ENCODE measurements at places on chromosomes 6 and 20.
A peak's percentile ranks its signal among the peaks of the same experiment; 100 is the strongest.

DNA sequence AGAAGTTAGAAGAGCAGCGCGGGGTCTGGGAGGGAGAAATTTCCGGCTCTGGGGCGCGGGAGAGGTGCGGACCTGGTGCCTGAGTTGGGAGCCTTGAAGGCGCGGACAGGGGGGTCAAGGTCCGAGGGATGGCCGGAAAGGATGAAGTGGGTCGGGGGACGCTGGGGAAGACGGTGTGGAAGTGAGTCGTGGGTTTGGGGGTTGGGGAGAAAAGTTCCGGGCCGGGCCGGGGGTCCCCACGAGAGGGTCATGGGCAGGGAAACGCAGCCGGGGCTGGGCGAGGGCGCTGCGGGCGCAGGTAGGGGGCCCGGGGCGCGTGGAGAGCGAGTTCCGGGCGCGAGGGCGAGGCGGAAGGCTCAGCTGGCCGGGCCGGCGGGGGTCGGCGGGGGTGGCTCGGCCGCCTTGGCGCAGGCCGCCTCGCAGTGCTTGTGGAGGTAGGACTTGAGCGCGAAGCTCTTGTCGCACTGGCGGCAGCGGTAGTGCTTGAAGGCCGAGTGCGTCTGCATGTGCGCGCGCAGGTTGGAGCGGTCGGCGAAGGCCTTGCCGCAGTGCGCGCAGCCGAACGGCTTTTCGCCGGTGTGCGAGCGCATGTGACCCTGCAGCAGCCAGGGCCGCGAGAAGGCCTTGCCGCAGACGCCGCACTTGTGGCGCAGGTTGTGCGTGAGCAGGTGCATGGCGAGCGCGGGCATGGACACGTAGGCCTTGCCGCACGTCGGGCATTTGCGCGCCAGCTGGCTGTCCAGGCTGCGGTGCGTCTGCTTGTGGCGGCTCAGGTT lies 10.5 kb upstream of the SRXN1 start:
- DNase-seq = no peak

- no peak for DNase-seq
Observed at GRCh38 chr20:13312300-13312699, 91.2 kb downstream of the ISM1 start.

- DNase-seq = no peak
Observed at GRCh38 chr20:5077761-5078387, 41.9 kb downstream of the PCNA start.

- DNase-seq = no peak
Observed at GRCh38 chr6:129764761-129765407, 54.9 kb upstream of the ARHGAP18 start.

- no peak for DNase-seq
Observed at GRCh38 chr20:60043435-60043834, 85.2 kb downstream of the CDH26 start.

- DNase-seq = no peak
Observed at GRCh38 chr6:50819466-50819903, 814 bp downstream of the TFAP2B start.

DNA sequence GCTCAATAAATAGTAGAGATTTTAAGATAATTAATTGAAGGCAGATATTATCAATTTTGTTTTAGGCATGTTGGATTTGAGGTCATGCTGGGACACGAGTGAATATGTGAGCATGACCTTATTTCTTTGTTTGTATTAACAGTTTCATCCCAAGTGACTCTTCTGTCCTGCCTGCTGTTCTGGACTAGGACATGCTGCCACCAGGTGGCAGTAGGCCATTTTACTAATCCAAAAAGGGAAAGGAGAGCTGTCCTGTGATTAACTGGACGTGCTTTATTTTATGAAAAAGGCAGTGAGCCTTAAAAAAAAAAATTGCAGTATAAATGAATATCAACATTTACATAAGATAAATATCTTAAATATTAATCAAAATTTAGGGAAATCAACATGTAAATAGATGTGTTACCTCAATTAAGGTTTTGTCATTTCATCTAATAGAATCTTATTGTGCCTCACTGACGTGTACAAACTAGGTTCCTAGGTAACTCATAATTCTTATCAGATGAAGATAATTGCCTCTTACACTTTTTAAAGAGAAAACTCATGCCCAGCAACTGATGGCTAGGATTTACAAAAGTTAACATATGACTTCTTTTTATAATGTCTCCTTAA lies 49.8 kb downstream of the FRK start:
- peak; percentile 6 for DNase-seq

DNA sequence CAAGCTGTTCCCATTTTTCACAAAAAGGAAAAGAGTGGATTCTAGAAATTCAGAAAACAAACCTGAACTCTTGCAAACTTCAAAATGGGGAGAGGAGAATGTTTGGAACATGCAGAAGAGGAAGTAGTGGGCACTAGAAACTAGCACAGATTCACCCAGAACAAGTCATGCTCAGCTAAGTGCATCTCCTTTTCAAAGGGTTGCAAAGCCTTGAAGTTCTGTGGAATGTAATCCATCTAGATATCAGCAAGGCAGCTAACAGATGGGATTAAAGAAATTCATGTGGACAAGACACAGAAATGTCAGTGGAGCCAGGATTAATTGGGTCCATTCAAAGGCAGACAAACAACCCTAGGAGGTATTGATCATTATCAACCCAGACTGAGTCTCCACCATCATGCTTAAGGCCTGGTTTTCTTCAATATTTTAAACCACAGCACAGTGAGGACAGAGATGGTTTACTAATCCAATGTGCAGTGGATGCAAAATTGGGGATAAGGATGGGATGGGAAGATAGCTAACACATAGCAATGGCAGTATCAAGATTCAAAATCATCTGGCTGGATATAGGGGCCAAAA lies 31.3 kb downstream of the KCNK5 start:
- DNase-seq = no peak

DNA sequence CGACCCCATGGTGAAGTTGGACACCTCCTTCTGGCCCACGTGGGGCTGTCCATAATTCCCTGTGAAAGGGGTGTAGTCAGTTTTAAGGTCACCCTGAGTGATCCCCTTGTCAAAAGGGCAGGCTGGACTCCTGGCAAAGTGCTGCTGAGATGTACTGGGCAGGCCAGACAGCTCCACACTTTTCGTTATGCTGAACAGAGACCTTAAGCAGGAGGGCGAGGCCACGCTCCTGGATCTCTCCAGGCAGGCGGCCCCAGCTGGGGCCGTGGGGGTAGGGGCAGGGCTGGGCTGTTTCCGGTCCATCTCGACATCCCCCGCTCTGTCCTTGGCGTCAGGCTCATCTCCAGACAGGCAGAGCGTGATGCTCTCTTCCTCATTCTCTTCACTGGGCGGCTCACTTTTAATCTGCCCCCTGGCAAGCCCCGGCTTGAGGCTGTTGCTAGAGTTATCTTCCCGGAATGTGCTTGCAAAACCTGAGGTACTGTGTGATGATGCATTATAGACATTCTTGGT lies 56.7 kb downstream of the GJA10 start:
- no peak for DNase-seq

DNA sequence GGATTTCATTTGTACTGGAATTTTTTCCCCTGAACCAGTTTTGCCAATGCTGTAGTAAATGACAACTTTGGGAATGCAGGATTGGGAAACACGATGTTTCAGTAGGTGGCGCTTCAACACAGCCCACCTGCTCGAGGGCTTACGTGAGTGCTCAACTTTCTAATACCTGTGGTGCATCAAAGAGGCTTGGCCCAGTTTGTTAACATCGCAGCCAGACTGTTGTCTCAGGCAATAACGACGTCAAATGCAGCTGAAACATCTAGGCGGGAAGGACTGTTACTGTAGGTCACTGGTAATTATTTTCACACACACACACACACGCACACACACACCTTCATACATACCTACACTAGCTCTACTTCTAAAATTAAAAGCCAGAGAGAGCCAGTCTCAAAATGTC lies 815.5 kb upstream of the SLC35B3 start:
- DNase-seq = no peak

DNA sequence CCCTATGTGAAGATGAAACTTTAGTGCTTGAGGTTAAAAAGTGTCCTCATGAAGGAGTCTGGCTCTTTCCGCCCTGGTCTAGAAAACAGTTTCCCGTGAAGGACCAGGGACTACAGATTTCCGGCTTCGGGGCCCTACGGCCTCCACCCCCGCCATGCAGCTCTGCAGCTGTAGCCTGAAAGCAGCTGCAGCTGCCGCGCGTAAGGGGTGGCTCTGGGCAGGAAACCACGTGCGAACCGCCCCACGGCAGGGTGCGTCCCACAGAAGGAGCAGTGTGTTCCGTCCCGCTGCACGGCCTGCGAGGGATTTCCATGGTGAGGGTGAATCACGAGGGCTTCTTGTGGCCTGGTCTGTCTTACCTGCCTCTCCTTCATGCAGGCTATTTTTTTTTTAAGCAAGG lies 117.0 kb downstream of the ERMARD start:
- DNase-seq = no peak

DNA sequence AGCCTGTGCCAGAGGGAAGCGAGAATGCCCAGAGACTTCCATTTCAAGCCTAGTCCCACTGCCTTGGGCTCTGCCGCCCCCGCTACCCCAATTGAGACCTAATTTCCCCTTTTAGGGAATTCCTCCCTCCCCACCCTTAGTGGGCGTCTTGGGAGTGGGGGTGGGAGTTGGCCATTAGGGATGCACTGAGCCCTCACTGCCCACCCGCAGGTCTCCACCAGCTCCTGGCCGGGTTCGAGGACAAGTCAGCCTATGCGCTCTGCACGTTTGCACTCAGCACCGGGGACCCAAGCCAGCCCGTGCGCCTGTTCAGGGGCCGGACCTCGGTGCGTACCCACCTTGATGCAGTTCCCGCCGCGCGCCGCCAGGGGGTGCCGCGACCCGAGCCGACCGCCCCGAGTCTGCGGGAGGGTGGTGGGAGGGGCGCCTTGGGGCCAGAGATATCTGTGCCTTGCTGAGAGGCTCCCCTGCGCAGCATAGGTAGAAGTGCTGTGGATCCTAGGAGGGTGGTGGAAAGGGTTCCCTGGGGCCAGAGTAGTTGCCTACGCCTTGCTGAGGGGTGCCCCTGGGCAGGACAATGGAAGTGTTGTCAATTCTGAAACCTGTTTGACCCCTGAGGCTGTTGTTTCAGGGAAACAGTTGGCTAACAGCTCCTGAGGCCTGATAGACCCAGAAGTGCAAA lies 9.2 kb downstream of the ITPA start:
- peak; percentile 39 for DNase-seq

DNA sequence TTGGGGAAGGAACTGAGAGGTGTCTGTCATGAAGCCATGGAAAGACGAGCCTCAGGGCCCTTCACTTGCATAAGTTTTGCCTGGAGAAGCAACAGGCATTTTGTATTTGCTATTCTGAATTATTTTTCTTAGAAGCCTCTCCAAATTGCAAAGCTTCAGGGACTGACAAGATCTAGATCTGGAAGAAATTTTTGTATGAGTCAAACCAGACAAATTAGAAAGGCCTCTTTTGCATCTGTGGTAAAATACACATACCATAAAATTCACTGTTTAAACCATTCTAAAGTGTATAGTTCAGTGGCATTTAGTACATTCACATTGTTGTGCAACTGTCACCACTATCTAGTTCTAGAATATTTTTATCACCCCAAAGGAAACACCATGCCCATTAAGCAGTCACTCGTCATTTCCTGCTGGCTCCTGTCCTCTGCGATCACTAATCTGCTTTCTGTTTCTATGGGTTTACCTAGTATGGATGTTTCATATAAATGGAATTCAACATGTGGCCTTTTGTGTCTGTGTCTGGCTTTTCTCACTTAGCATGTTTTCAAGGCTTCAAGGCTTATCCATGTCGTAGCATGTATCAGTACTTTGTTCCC lies 269.1 kb downstream of the PHF3 start:
- no peak for DNase-seq

DNA sequence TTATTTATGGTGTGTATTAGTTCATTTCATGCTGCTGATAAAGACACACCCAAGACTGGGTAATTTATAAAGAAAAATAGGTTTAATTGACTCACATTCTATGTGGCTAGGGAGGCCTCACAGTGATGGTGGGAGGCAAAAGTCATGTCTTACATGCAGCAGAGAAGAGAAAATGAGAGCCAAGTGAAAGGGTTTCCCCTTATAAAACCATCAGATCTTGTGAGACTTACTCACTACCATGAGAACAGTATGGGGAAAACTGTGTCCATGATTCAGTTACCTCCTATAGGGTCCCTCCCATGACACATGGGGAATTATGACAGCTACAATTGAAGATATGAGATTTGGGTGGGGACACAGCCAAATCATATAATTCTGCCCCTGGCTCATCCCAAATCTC lies 150.0 kb upstream of the AHI1 start:
- DNase-seq = no peak

GRCh38 chr6:123655521-123656306 lies 19.0 kb upstream of the TRDN start:
- no peak for DNase-seq

DNA sequence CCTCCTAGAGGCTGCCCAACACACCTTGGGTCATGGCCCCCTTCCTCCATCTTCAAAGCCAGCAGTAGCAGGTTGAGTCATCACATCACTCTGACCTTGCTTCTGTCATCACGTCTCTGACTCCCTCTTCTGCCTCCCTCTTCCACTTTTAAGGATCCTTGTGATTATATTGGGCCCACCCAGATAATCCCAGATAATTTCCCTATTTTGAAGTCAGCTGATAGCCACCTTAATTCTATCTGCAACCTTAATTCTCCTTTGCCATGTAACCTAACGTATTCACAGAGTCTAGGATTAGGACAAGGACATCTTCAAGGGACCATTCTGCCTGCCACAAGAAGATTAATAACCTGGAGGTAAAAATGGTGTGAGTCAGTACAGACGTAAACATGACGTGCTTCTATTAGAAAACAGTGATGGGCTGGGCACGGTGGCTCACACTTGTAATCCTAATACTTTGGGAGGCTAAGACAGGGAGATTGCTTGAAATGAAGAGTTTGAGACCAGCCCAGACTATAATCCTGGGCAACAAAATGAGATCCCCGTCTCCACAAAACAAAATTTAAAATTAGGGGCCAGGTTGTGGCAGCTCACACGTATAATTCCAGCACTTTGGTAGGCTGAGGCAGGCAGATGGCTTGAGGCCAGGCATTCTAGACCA lies 3.3 kb downstream of the ZSWIM3 start:
- no peak for DNase-seq

DNA sequence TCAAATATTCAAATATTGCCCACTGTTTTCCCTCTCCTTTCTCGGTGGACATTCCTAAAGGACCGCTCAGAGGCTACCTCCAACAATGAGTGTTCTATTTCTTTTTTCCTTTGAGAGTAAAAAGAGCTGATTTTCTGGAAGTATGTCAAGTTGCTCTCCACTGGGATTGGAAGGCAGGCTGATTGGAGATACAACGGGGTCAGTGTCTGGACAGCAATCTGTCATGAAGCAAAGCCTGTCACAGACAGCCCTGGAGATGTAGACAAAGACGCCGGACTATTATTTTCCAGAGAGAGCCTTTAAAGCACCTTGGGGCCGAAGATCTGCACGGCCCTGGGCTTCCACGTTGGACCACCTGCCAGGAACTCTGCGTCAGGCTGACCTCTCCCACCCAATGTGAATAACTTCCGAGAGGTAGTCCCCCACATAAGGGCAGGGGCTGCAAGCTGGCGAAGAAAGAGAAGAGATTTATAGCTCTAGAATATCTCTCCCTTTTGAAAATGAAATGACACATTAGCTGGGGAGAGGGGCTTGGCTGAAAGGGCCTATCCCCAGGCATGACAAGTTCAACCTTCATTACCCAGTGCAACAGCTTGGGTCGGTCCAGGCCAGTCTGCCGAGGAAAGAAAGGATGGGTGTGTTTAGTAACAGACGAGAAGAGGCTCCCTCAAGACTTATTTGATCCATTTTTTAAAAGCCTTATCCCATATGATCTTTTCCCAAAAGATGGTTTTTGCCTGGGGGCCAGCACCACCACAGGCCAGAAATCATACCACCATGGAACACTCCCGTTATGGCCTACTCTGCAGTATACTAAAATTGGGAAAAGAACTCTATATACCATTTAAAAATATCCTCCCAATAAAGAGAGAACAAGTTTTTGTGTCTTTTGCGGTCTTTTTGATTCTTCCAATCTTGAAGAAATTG lies 131.1 kb downstream of the OLIG3 start:
- DNase-seq = no peak

- DNase-seq = no peak
Observed at GRCh38 chr6:10482636-10483257, 38.4 kb upstream of the GCNT2 start.
